CD4-positive, alpha-beta T cell treated with Interleukin-4 for 4 hours (primary cell): ENCODE measurements at places on chromosomes 16 and 17.
A peak's percentile ranks its signal among the peaks of the same experiment; 100 is the strongest.

- DNase-seq, result no peak
Observed at GRCh38 chr16:397736-398332, 835 bp downstream of the NME4 start.

DNA sequence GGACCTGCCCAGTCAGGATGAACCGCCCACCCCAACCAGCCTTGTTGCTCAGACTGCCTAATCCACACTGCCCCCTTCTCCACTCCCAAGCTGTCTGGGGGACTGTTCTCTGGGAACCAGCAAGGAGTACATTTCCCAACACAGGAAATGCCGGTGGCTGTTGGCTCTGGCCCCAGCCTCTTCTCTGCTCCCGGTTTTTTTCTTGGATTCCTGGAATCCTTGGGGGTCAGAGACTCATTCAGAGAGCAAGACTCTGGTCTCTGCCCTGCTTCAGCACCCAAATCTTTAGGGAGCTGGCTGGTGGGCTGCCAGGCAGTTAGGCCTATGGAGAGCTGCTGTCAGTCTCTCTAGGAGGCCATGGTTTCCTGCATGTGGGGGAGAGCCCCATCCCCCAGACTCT lies 10.8 kb upstream of the MTMR4 start:
- no peak for DNase-seq

- DNase-seq, result no peak
Observed at GRCh38 chr17:74712756-74713155, at the start of gene CD300LF. CD300LF (minus strand) TSS chr17:74712923; CDS start chr17:74712866, 57 bp downstream.

GRCh38 chr16:89303617-89304016 lies 86.1 kb downstream of the ZNF778 start:
- DNase-seq, result no peak

- no peak for DNase-seq
Observed at GRCh38 chr16:83004868-83005652, 378.3 kb downstream of the CDH13 start.

DNA sequence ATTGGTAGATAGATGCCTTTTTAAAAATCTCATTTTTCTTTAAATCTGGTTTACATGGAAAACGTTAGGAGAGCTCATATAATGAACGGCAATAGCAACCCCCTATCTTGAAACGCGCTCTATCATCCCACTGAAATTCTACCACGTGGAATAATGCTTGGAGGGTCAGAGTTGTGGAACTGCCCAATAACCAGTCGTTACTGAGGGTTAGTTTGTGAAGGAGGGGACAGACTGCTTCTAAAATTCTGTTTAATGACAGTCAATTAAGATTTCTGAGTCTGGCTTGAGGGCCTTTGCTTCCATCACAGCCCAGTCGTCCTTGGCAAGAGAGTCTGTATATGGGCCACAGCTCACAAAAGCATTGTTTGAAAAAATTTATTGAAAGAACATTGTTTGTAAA lies 482 bp downstream of the IRF8 start:
- no peak for DNase-seq

GRCh38 chr17:28097254-28097653 lies 54.8 kb downstream of the NLK start:
- DNase-seq, result no peak

DNA sequence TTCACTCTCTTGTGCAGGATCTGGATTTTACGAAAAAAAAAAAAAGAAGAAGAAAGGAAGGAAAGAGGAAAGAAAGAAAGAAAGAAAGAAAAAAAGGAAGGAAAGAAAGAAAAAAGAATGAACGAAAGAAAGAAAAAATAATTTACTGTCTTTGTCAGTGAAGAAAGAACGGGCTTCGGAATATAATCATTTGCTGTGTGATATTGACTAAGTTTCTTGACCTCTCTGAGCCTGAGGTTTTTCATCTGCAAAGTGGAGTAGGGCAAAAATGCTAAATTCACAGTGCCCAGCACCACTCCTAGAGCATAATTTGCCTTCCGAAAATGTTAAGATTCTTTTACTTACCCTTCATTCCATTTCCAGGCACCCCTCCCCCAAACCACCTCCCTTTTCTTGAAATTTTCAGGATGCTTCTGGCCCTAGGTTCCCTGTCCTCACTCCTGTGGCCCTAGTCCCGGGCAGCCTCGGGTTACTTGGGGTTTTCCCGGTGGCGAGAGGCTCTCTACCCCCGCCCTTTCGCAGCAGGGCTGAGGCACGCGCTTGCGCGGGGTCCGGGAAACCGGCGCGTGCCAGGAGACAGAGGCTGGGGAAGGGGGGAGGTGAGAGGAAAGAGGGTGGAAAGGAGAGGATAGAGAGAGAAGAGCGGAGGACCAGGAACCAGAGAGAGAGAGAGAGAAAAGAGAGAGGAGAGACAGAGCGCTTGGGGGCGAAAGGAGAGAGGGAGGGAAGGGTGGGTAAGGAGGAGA lies at the start of gene CNTNAP1:
Gene CNTNAP1, plus strand, starts transcription at position 556 of the 746 bp plus-strand sequence. CDS start 299 bp downstream, outside the sequence.
- no peak for DNase-seq

- DNase-seq, result peak; percentile 3
Observed at GRCh38 chr16:3716831-3717234, 491 bp downstream of the TRAP1 start.

DNA sequence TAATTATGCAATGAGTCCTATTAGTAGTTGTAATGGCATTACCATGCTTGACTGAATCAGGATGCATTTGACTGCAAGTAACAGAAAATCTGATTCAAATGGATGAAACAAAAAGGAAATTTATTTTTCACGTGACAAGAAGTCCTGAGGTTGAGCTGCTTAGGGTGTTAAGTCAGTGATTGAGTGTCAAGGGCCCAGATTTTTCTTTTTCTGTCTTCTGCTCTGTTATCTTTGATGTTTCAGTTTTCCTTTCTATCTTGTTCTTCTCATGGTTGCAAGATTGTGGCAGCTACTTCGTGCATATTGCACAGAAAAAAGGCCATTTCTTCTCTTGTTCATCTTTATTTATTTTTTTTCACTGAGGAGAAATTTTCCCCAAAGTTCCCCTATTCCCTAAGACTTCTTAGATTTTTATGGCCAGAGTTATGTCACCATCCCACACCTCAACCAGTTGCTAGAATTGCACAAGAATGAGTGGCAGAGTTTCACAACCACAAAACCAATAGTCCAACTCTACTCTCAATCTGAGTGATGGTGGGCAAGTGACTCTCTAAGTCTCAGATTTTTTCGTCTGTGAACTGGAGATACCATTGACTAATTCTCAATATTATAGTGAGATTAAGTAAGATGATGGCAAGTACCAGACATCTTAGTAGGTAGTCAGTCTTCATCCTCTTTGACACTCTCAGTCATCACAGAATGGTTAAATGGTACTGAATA lies 15.7 kb upstream of the GPR139 start:
- DNase-seq, result no peak

DNA sequence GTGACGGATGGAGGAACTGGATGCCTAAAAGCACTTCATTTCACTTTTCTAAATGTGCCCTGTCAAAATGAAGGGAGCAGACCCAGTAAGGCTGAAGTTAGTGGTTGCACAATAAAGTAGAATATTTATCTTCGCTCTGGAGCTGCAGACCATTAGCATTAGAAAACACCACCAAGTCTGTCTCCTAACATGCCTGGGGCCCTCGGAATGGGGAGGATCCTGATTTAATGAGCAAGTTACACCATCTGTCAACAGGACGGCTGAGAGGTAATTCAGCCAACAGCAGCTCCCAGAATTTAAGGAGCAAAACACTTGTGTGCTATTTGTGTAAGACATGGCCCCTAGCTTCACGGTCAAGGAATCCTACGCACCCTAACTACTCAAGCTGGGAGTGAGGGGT lies 22.3 kb downstream of the CA10 start:
- DNase-seq, result no peak
